ENCODE measurements at places on chromosomes 2 and 18. TPM values are rescaled to one million over a fixed set of nuclear protein-coding genes. Genes with fewer than 3 reads are reported as not detected.

DSC3 gene
- under 0.01 TPM for total RNA-seq

XRCC5 gene
- total RNA-seq: 213 TPM

ITGAV gene
- 173 TPM for total RNA-seq

ST6GAL2 gene
- 0.63 TPM for total RNA-seq

ECEL1 gene
- total RNA-seq: not detected

ACMSD gene
- total RNA-seq: not detected

CPO gene
- total RNA-seq: not detected

FBXO15 gene
- 0.13 TPM for total RNA-seq

DNA sequence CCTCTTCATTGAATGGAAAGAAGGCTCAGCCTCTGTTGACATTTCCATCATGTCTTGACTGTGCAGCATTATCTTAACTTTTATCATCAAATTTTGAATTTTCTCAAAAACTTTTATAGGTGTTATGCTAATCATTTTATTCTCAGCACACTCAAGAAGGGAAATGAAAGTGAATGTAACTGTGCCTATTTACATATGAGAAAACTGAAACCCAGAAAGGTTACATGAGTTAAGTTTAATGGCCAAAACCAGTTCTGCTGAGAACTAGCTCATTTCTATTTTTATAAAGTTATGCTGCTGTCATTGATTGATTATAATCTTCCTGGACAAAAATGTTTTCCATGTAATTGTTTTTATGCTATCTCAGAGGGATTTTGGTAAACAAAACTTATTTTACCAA is 618.8 kb upstream of the NRXN1 start:
- DNase-seq: no peak

DNA sequence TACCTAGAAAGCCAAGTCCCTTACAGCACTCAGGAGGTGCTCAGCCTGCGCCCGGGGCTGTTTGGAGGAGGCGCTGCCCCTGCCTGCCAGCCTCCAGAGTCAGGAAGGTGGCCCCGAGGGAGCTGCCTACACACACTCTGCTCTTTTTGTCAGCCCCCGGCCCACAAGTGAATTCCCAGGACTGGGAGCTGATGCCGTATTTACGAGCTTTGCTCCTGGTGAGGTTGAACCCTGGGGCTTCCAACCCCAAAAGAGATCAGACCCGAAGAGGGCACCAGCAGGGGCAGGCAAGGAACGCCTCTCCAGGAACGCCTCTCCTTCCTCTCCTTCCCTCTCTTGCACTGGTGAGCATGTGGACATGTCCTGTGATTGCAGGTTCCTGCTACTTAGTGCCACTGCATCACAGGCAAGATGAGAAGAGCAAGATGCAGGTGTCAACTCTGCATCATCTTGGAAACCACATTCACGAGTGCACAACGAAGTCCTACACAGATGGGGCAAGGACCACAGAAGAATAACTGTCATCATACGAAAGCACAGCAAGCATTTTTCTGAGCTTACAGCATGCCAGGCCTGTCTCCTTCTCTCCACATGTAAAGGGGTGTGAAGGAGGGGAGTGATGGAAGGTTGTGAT is 126.7 kb downstream of the NDUFA10 start:
- no peak for DNase-seq

- DNase-seq: no peak
Measured at GRCh38 chr18:44213293-44213692, 467.4 kb upstream of the SETBP1 start.

DNA sequence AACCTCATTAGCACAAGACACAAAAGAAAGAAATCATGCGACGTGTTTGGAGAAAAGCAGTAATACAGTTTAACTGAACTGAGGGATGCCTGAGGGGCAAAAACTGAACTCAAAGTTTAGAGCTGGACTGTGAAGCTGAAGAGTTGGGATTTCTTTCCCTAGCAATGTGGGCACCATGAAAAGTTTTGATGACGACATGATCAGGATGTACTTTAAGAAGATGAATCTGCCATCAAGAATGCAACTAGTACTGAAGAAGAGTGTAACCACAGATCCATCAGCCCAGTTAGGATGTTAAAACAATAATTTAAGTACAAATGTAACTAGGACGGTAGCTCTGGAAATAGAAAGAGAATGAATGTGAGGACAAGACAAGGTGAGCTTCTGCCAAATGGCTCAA is 196.2 kb downstream of the VWC2L start:
- no peak for DNase-seq

- DNase-seq: peak; percentile 62
Measured at GRCh38 chr2:20050104-20050645, 1.3 kb downstream of the LAPTM4A start.

DNA sequence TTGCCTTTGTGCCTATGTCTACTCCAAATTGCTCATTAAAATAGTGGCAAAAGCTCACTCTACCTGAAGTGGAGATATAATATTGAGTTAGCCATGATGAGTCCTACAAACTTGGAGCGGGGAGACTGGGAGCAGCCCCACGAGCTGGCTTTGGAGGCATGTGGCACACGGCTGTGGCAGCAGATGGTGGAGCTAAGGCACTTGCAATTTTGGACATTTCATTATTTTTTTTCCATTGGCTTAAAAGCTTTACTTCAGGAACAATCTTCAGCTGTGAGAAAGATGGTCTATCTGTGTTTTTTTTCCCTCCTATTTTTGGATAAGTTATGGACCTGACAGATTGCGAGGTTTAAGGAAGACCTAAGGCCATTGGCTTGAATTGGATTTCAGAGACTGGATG is 578.3 kb downstream of the CMPK2 start:
- no peak for DNase-seq

GRCh38 chr18:9716780-9717563 is 8.9 kb downstream of the RAB31 start:
- no peak for DNase-seq

- no peak for DNase-seq
Measured at GRCh38 chr2:210598219-210598618, 41.8 kb downstream of the CPS1 start.

- no peak for DNase-seq
Measured at GRCh38 chr18:69172046-69172445, 228.6 kb upstream of the DOK6 start.

GRCh38 chr2:232368311-232368731 is 10.2 kb upstream of the ALPP start:
- DNase-seq: no peak

GRCh38 chr18:35875566-35875965 is 96.9 kb upstream of the RMP24 start:
- DNase-seq: no peak

GRCh38 chr2:212618636-212619035 is 80.0 kb upstream of the ERBB4 start:
- DNase-seq: no peak
